ENCODE measurements at places on chromosomes 6 and 20.
A peak's percentile ranks its signal among the peaks of the same experiment; 100 is the strongest.

- DNase-seq: no peak
These were observed 96.3 kb upstream of the GCM1 start for GRCh38 chr6:53244958-53245357.

DNA sequence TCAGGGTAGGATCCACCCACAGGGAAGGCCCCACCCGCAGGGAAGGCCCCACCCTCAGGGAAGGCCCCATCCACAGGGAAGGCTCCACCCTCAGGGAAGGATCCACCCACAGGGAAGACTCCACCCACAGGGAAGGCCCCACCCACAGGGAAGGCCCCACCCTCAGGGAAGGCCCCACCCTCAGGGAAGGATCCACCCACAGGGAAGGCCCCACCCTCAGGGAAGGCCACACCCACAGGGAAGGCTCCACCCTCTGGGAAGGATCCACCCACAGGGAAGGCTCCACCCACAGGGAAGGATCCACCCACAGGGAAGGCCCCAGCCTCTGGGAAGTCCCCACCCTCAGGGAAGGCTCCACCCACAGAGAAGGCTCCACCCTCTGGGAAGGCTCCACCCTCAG is 40.5 kb downstream of the KCNQ2 start:
- no peak for DNase-seq

GRCh38 chr6:108156180-108156937 is 9.5 kb upstream of the NR2E1 start:
- DNase-seq: no peak

DNA sequence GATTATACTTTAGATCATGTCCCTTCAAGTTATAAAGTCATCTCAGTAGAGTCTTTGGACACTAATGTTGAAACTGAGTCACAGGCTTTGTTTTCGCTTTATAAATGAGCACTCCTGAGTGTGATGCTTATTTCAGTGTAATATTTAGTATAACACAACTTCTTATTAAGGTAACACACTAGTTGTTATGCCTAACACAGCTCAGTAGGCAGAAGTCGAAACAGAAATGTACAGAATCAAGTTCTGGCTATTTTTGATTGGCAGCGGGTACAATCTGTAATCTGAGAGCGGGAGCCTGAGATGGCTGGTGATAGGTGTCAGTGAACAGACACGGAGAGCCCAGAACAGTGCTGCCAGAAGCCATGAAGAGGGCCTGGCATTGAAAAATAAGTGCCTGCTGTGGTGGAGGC is 11.4 kb downstream of the HECA start:
- no peak for DNase-seq

DNA sequence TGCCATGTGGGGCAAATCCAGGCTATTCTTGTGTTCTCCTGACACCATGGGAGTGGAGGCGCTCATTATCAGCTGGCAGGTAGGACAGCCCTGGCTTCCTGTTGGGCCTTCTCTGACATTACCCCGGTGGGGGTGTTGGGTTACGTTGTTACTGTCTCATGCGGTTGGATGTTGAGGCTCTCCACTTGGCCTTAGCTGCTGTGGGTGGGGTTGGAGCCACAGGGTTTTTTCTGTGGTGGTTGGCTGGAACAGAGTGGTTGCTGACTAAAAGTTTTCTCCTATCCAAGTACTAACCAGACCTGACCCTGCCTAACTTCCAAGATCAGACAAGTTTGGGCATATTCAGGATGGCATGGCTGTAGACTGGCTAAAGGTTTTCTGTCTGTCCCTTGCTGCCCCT is 20.2 kb downstream of the RIPK1 start:
- DNase-seq: no peak

GRCh38 chr6:43782764-43783513 is 12.9 kb downstream of the VEGFA start:
- DNase-seq: no peak

DNA sequence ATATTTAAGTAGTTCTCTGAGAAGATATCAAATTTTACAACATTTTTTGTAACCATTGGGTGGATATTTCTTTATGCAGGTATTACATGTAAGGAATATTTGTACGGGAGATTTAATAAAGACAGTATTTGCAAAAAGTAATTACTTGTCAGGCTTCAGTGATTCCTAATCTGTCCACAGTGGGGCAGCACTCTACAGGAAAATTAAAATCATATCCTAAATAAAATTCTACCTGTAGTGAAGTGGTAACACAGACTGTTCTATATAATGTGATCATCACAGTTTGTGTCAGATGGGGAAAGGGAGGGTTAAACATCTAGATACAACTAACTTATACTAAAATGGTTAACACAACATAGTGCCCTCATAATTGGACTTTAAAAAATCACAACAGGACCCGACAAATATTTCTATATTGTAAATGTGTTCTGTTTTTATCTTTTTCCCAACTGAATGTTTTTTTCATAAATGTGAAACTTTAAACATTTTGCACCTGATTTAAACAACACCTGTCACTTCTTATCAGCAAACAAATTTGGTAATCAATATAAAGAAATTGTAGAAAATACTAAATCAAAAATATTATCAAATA is 145.6 kb upstream of the MANEA start:
- peak; percentile 53 for DNase-seq

- no peak for DNase-seq
These were observed 7.3 kb downstream of the GHRH start for GRCh38 chr20:37254114-37254878.

- no peak for DNase-seq
These were observed 130.6 kb downstream of the BMP7 start for GRCh38 chr20:57135875-57136274.

DNA sequence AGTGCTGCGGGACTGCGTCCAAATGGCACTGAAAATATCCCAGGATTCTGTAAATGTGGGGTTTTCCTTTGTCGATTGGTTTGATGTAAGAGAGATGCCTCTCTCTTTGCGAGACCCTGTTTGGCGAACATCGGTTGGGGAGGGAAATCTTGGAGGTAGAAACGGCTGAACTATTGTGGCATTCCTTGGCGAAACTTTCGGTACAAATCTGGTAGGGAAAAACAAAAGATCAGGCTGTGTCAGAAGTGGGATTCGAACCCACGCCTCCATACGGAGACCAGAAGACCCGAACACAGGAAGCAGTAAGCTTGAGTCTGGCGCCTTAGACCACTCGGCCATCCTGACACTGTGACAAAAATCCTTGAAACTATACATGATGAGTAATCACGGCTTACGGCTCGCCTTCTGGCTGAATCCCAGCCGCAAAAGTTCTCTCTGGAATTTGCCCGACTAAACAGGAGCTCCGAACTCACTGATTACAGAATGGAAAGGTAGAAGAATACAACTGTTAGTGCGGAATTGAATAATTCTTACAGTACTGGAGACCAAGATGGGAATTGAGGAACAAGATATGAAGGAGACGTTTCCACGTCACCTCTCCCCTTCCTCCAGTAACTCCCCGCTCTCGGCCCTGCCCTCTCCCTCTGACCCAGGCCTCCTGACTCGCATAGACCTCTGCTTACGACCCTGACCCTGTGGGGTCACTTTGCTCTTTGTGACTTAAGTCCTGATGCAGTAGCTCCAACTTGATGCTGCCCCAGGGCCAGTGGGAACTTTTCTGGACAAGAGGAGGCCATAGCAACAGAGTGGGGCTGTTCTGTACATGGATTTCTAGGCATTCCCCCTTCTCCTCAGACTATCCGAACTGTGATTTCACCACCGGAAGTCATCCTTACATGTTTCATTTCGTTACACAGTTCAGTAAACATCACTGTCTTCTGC is 132.8 kb upstream of the ZNF184 start:
- DNase-seq: no peak

DNA sequence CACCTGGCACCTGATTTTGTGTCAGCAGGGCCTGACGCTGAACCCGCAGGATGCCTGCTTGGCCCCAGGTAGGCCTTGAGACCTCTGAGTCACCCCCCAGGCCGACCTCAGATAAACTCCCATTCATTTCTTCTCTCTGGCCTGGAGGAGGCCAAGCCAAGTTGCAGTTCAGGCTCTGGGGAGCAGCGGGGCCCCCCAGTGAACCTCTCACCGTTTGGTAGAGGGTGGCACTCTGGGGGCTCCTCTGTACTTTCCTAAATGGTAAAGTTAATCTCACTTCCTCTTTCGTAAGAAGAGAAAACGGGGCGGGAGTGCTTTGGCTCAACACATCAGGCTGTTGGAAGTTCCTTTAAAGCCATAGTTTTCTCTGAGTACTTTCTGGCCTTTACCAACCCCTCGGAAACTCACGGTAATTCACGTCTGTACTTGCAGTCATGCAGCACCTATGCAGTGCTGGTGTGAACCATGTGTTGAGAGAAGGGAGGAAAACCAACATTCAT is 2.8 kb downstream of the SIRPA start:
- no peak for DNase-seq

- DNase-seq: no peak
These were observed 168.5 kb upstream of the ATXN1 start for GRCh38 chr6:16929809-16930208.

DNA sequence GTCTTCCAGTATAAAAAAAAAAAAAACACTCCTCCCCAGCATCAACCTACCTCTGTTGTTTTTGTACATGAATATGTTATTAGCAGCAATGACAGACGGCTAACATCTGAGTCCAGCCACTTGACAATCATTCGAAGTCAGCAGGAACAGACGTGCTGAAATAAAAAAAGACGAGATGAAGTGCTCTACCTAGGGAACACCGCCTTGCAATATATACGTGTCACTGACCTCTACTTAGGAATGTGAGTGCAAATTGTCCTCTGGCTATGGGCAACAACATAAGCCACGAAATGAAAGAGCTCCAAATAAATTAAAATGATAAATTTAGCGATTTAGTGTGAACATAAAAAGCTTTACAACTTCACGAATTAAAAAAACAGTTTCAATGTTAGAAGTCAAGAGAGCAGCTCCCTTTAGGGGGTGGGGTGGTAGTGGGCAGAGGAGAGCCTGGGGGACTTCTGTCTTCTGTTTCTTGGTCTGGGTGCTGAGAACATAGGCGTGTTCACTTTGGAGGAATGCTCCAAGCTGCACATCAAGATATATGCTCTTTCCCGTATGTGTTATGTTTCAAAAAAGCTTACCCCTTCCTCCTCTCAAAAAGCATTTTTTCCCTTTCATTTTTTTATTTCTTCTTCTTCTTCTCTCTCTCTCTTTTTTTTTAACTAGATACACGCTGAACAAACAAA is 23.3 kb downstream of the EDN1 start:
- DNase-seq: no peak

DNA sequence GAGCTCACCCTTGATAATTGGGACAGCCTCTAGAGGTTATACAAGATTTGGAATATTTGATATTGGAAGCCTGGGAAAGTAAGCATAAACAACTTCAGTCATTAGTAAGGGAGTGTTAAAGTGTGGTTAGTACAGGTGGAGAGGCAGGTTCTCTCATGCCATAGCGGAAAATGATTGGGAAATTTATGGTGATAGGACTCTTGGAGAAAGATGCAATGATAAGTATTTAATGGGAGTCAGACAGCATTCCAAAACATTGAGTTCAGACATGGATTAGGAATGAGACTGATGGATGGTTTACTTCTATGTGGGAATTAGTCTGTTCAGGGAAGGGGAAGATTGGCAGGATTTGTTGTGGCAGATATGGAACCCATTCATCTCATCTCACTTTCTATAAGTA is 152.7 kb downstream of the MCHR2 start:
- no peak for DNase-seq

- DNase-seq: no peak
These were observed 41.3 kb downstream of the SYNJ2 start for GRCh38 chr6:158022749-158023596.

DNA sequence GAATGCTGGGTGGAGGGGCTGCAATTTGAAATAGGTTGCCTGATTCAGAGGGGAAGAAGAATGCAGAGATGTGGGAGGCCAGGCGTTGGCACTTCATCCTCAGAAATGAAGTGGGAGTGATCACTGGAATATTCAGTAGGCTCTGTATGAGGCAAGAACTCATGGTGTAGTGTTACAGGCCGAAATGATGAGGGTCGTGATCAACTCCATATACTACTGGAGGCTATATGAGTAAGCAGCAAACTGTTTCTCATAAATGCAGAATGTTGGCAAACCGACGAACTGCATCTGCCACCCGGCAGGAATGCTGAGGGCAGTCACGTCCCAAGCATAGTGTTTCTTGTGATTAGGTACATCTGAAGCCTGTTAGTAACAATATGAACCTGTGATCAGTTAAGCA is 12.7 kb downstream of the KCNS1 start:
- no peak for DNase-seq

- no peak for DNase-seq
These were observed 42.2 kb upstream of the DSE start for GRCh38 chr6:116328528-116328903.

DNA sequence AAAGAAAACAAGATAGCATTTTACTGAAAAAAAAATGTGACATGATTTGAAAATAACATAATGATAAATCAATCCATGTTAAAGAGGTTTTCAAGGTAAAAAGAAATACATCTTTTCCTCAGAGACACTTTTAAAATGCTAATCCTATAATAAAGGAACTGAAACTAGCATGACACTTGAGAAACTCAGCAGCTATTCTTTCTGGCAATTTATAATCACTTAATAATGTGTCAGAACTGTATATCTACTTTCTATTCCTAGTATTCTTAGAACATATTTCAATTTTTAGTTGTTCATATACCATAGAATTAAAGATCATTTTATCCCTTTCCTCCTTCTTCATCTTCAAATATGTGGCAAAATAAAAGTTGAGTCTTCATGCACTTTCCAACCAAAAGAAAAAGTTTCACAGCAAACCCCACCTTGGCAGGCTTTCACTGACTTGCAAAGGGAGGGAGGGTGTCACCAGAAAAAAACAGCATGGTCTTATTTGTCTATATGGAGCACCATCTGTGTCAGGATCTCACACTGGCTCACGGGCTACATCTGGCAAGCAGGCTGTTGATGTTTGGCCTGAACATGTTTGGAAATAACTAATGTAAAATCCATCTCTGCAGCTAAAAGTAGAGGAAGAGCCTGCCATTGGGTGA is 48.5 kb downstream of the FHL5 start:
- no peak for DNase-seq

DNA sequence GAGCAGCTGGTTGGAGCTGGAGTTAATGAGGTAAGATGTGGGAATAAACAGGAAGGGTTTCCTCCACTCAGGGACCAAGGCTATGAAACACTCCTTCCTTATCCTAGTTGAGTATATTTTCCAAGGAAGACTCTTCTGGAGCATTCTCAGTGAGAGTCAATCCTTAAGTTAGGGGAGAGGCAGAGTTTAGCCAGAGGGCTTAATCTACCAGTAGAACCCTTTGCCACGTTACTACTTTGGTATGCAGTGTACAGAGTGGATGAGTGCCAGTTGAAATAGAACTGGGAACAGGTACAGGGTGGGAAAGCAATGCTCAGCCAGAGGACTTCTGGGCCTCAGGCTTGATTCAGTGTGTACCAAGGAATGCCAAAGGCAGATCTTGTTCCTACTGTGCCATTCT is 114.3 kb downstream of the UBE3D start:
- no peak for DNase-seq

DNA sequence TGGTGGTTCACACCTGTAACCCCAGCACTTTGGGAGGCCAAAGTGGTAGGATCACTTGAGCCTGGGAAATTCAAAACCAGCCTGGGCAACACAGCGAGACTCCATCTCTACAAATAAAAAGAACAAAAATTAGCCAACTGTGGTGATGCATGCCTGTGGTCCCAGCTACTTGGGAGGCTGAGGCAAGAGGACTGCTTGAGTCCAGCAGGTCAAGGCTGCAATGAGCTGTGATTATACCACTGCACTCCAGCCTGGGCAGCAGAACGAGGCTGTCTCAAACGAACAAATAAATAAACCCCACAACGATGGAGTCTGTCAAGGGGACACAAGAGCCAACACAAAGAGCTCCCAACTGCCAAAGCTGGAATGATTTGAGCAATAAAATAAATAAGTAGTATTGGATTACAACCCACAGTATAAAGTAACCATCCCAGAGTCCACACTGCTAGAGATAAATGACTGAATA is 13.5 kb downstream of the ZMYND8 start:
- DNase-seq: no peak
